ENCODE measurements at places on chromosomes 11 and 22. TPM values are rescaled to one million over a fixed set of nuclear protein-coding genes. Genes with fewer than 3 reads are reported as not detected.
A peak's percentile ranks its signal among the peaks of the same experiment; 100 is the strongest.

Gene LMO2
- 13.9 TPM for total RNA-seq

Gene E2F8
- 4.8 TPM for total RNA-seq

Gene FXYD2
- not detected for total RNA-seq

Gene TPH1
- total RNA-seq = 1.0 TPM

Gene C11orf87
- not detected for total RNA-seq

Gene PDE3B
- 4.3 TPM for total RNA-seq

Gene CRYBB3
- total RNA-seq = 0.65 TPM

Gene OR52I2
- not detected for total RNA-seq

DNA sequence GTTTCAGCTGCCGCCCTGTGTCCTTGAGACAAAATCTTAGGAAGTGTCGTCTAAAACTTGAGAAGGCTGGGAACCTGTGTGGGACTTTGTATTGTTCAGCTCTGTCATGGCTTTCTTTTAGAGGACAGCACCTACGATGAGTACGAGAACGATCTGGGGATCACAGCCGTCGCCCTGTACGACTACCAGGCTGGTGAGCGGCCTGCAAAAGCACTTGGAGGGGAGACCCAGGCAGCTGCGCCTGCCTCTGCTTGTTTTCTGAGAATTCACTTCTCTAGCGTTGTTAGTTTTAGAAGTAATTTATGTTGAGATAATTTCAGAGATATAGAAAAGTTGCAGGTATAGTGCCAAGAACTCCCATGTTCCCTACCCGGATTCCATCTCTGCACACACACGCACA lies 35.2 kb downstream of the CTTN start:
- no peak for DNase-seq

GRCh38 chr11:125978778-125979407 lies 33.0 kb downstream of the VSIG10L2 start:
- no peak for DNase-seq

- DNase-seq = no peak
Measured at GRCh38 chr22:37498289-37498909, 12.2 kb upstream of the MFNG start.

- no peak for DNase-seq
Measured at GRCh38 chr11:115590254-115590653, 86.0 kb upstream of the CADM1 start.

DNA sequence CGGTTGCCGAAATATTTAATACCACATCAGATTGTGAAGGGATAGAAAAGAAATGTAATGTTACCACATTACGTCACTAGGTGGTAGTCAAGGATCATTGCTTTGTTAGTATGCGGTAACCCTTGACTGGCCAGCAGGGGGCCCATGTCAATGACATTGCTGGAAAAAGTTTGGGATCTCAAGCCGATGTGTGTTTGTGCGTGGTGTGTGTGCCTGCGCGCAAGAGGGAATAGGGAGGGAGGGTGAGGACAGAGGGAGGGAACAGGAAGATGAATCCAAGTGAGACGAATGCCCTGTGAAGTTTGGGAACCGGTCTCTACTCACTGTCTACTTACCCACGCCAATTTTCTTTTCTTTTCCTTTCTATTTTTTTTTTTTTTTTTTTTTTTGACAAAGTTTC lies 10.7 kb upstream of the MRGPRX2 start:
- DNase-seq = peak; percentile 87

- DNase-seq = no peak
Measured at GRCh38 chr11:108432783-108433182, 34.5 kb downstream of the C11orf65 start.

DNA sequence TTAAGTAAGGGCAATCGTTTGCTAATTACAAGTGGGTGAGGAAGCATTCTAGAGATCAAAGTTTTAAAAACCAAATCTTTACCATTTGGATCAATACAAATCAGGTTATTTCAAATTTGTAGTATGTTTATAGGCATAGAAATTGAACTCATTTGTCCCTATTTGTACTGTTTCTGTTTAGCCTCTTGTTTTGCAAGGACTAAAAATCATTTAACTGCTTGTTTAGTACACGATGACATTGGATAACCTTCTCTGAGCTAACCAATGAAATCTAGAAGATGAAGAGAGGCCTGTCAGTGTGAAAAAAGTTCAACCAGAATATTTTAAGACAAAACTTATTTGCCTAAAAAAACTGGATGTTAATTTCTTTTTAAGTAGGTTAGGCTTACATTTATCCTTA lies 40.0 kb downstream of the ZC3H12C start:
- DNase-seq = no peak

GRCh38 chr11:2531987-2532703 lies 87.3 kb downstream of the KCNQ1 start:
- no peak for DNase-seq

DNA sequence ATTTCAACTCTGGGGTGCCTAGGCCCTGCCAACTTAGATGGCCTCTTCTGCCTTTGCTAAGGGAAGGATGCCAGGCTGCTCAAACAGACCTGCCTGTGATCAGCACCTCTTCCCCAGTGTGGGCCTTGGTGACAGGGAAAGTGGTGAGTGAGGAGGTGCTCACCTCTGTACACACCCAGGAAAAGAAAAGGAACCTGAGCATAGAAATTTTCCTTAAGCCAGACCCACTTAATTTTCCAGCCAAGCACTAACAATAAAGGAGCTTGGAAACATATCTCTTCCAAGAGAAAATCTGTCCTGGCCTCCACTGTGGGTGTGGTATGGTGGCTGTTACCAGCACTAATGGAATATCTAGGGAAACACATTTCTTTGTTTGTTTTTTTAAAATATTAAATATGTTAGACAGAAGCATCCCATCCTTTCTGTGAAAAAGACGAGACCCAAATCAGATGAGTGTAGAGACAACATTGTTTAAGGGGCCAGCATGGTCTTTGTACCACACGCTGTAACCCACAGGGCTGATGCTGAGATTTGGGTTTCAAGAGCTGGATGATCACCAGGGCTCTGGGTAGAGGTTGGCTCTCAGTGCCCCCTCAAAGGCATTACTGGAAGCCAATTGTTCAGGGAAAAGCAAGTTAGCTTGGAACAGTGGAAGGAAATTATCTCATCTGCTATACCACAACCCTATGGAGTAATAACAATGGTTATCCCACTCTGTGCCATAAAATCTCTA lies 472.2 kb downstream of the INSC start:
- DNase-seq = no peak

GRCh38 chr11:65927904-65928397 lies 8.7 kb downstream of the DRAP1 start:
- peak; percentile 80 for DNase-seq

GRCh38 chr11:3861683-3862082 lies 6.2 kb downstream of the STIM1 start:
- no peak for DNase-seq

DNA sequence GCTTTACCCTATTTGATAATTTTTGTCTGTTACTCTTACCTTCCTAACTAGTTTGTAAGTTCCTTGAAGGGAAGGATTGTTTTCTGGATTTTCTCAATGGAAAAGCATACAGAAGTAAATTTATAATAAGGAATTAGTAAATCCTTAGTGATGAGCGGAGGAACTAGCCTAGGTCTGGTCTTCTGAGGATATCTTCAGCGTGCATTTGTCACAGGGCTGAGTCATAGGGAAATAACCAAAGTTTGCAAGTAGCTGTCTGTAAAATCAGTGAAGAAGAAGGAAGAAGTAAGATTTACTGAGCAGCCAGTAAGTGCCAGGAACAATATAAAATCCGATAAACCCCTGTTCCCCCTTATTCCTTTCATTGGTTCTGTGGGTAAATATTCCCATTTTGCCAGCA lies 162.7 kb upstream of the SORL1-AS1 start:
- no peak for DNase-seq

GRCh38 chr11:85301895-85302678 lies 325.1 kb downstream of the DLG2 start:
- DNase-seq = no peak

DNA sequence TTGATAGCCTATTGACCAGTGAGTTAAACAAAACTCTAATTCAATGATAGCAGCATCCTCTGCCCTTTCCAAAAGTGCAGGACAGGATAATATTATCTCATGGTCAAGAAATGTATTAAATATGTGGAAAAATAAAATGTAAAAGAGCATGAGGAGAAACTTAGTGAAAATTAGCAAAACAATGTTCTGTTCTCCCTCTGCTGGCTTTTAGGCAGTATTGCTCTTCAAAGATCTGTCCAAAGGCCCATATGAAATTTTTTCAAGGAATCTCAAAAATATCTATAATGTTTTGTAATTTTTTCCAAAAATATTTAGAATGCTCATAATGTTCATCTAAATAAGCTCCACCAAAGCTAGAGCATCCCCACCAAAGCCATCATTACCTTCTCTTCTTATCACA lies 8.3 kb upstream of the ARL14EP start:
- DNase-seq = no peak

- DNase-seq = no peak
Measured at GRCh38 chr11:44818110-44818509, 91.3 kb downstream of the TSPAN18 start.

All from lower leg skin (tissue), 4 donors.